ENCODE measurements at places on chromosomes 2 and 18.

GRCh38 chr2:232927032-232927792 lies 57.1 kb downstream of the SNORC start:
- DNase-seq, result no peak

GRCh38 chr2:81436256-81436655 lies 1131.7 kb upstream of the LRRTM1 start:
- no peak for DNase-seq

DNA sequence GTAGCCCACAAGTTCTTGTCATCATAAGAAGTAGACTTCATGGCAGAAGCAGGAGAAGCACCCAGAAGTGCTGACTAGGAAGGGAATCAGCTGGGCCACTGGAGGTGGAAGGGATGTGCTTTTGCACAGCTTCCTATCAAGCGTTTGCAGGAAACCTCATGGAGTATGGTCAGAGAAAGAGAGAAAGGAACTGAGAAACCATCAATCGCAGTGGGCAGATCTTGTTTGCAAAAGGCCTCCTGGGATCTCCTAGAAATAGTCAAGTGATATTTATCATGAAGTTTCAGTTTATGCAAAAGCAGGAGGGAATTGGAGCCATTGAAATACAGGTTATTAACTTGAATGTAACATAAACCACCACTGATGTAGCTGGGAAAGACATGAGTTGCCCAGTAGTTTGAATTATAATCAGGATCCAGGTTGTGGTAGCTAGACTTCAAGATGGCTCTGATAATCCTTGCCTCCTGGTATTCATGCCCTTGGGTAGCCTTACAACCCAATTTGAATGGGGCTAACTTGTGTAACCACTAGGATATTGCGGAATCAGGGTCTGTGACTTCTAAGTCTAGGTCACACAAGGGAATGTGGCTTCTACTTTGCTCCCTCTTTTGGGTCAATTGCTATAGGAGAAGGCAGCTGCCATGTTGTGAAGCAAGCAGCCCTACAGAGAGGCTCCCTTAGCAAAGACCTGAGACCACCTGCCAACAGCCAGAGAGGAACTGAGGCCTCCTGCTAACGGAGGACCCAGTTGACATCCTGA lies 69.8 kb upstream of the TCF4 start:
- DNase-seq, result no peak

DNA sequence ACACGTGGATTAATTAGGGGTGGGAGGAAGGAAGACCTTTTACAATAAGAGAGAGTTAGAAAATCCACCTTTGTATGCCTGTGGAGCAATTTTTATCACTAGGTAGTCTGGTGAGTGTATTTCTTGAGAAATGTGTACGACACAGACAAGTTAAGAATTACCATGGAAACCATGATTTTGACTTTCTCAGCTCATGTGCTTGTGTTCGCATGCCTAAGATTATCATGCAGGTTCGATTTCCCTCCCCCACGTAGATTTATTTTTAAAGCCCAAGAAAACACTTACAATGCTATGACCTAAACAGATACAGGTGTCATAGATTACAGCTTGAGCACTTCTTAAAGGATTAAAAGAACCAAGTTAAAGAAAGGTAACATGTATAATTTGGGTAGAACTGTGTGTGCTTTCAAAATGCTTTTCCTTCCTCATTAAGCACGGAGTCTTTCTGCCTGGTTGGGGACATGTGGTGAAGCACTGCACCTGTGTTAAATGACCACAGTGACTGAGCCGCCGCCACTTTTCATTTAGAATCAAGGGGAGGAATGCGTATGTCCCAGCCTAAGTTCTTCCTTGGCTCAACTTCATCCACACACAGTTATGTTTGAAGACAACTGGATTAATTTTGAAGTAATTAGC lies 16.6 kb downstream of the SERTAD2 start:
- DNase-seq, result no peak

- no peak for DNase-seq
Observed at GRCh38 chr2:20516646-20517341, 69.9 kb downstream of the RHOB start.

DNA sequence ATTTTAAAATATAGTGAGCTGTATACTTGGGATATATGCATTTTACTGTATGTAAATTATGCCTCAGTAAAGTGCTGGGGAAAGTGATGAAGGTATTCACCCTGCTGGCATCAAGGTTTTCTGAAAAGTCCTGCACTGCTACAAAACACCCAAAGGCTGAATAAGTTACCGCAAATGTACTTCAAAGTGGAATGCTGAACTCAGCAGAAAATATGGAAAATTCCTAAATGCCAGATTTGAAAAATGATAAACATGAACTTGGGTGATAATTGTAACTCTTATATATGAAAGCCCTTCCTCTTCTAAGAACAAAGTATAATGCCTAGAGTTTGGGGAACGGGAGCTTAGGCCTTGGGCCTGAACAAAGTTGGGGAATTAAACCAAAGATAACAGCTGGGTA lies 133.0 kb downstream of the GALNT1 start:
- DNase-seq, result no peak

DNA sequence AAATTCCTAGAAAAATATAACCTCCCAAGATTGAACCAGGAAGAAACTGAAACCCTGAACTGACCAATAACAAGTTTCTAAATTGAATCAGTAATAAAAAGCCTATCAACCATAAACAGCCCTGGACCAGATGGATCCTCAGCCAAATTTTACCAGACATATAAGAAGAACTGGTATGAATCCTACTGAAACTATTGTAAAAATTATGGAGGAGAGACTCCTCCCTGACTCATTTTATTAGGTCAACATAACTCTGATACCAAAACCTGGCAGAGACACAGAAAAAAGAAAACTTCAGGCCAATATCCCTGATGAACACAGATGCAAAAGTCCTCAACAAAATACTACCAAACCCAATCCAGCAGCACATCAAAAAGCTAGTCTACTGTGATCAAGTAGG lies 11.3 kb downstream of the NT5C1B start:
- DNase-seq, result no peak

DNA sequence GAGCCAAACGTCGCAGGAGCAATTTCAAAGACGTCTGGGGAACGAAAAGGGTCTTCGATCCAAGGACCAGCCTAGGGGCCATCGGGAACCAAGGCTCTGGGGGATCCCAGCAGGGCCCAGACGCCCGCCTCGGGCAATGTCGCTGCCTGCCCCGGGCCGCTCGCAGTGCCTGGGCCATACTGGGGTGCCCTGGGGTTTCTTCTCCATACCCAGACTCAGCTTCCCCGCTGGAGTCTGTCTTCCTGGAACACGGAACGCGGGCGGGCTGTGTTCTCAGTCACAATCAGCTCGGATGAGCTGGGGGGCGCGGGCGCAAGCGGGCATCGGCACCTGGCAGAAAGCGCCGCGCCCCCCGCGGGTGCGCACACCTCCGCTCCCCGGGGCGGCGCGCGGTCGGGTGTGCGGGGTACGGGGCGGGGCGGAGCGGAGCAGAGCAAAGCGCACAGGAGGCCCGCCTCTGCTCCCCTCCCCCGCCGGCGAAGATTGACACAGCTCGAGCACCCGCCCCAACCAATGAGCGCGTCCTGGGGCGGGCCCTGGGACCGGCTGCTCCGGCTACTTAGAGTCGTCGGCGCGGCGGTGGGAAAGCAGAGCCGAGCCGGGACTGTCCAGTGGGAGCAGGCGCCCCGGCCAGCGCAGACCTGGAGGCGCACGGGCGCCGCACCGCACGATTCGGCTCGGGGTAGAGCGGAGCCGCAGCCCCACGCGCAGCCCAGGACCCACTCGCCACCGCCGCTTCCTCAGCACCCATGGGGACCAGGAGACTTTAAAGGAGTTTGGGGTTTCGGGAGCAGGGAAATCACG lies at the start of gene LRATD1:
Gene LRATD1, plus strand, starts transcription at position 585 of the 804 bp plus-strand sequence. CDS start 1,263 bp downstream, outside the sequence.
- no peak for DNase-seq

DNA sequence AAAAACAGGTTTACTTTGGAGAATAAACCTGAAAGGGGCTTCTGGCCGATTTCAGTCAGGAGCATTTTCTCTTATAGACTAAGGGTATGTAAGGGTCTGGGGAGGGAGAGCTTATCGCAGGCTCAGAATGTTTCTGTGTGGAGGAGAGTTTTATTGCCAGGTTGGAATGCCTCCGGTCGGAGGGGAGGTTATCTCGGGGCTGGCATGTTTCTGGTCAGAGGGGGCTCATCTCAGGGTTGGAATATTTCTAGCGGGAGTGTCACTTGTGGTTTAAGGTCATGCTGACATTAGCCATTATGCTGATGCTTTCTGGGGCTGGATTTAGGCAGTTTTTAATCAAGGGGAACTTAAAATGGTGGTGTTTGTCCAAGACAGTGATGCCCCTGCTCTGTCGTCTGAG lies 333.6 kb downstream of the METTL4 start:
- no peak for DNase-seq

DNA sequence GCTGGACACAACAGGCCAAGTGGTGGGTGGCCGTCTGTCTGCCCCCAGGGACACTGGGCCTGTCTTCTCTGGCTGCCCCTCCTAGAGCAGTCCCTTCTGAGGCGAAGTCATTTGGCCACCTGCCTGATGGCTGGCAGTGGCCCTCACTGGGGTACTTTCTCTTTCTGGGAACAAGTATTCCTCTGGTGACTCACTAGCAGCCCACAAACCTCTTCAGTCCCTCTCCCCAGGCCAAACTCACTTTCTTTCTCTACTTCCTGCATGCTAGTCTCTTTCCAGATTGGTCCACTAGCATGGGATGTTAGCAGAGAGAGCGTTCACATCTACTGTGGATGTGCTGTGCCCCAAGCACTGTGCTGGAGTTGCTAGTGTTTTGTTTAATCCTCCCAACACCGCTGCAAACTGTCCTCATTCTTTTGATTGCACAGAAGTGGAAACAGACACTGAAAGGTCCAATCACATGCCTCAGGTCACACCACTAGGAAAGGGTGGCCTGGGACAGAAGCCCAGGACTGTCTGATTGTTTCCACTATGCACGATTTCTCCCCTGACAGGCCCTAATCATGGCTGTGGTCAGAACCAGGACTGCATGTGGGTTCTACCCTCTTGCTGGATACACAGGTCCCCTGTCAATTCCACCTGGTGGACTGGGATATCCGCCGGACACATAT lies 5.2 kb downstream of the DYSF start:
- no peak for DNase-seq

- no peak for DNase-seq
Observed at GRCh38 chr2:137173463-137173862, 408.1 kb downstream of the THSD7B start.

GRCh38 chr18:61870151-61870550 lies 22.7 kb downstream of the RNF152 start:
- no peak for DNase-seq

- no peak for DNase-seq
Observed at GRCh38 chr18:70371908-70372307, 83.1 kb downstream of the SOCS6 start.

- DNase-seq, result no peak
Observed at GRCh38 chr18:32422201-32422600, 48.5 kb downstream of the GAREM1 start.

GRCh38 chr2:32746669-32747068 lies 118.8 kb downstream of the TTC27 start:
- no peak for DNase-seq

- DNase-seq, result no peak
Observed at GRCh38 chr18:9022397-9023155, 79.9 kb upstream of the NDUFV2 start.

DNA sequence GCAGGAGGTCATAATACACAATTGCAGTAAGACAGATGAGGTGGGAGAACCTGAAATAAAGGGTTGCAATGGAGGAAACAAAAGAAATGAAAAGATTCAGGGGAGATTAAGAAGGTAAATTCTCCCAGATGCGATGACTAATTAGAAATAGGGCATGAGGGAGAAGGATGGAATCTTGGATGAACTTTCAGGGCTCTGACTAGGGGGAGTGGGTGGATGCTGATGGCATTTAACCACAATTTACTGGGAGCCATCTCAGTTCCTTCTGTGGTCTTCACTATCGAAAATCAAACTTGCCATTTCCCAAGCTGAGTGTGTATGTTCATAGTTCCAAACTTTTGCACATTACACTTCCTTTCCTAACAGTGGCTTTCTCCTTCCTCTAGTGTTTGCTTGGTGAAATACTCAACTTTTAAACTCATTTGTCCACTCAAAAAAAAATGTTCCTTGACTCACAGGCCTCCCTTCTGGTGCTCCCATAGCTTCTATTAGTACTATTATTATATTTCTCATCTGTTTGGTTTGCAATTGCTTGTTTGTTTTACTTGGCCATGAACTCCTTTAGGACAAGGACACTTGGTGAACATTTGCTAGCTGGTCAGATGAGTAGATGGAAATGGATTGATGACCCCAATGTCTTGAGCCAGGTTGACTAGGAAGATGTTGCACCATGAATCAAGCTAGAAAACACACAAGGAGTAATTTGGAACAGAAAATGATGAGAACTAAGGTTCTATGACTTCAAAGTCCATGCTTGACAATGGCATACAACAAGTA lies 178.5 kb downstream of the DIS3L2 start:
- no peak for DNase-seq

GRCh38 chr2:177391822-177392372 lies 676 bp upstream of the AGPS start:
- no peak for DNase-seq

- no peak for DNase-seq
Observed at GRCh38 chr2:152078662-152079061, 20.2 kb downstream of the CACNB4 start.

GRCh38 chr2:219249203-219249980 lies 3.7 kb upstream of the TUBA4B start:
- DNase-seq, result no peak

All from stimulated activated CD4-positive, alpha-beta T cell treated with anti-CD3 and anti-CD28 coated beads, TNF-alpha, amount 100 ng/mL, for 1 hour (primary cell).